ENCODE measurements at places on chromosomes 7 and 10.

DNA sequence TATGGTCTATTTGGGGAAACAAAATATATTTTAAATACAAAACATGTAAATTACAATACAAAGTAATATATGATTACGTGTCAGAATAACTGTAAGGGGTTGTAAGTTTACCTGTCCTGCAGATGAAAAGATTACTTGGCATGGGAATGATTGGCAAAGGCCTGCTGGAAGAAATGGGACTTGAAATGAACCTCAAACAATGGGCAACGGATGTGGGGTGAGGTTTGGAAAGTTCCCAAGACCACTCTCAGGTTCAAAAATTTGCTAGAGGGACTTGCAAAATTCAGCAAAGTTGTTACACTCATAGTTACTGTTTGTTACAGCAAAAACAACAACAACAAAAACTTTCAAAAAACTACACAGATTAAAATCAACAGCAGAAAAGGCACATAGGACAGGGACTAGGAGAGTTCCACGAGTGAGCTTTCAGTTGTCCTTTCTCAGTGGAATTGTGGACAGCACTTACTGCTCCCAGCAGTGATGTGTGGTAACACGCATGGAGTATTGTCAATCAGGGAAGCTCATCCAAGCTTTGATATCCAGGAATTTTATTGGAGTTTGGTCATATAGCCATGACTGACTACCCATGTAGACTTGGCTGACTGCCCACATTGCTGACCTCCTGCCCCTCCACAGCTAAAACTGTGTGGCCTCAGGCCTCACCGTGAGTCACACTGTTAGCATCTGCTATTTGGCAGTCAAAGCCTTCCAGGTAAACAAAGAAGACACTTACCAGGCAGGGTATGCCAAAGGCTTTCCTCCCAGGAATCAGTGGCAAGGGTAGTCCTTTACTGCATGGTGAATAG lies 43.8 kb downstream of the EXOC6 start:
- no peak for DNase-seq

GRCh38 chr7:141427134-141427533 lies 124.1 kb upstream of the AGK start:
- no peak for DNase-seq

DNA sequence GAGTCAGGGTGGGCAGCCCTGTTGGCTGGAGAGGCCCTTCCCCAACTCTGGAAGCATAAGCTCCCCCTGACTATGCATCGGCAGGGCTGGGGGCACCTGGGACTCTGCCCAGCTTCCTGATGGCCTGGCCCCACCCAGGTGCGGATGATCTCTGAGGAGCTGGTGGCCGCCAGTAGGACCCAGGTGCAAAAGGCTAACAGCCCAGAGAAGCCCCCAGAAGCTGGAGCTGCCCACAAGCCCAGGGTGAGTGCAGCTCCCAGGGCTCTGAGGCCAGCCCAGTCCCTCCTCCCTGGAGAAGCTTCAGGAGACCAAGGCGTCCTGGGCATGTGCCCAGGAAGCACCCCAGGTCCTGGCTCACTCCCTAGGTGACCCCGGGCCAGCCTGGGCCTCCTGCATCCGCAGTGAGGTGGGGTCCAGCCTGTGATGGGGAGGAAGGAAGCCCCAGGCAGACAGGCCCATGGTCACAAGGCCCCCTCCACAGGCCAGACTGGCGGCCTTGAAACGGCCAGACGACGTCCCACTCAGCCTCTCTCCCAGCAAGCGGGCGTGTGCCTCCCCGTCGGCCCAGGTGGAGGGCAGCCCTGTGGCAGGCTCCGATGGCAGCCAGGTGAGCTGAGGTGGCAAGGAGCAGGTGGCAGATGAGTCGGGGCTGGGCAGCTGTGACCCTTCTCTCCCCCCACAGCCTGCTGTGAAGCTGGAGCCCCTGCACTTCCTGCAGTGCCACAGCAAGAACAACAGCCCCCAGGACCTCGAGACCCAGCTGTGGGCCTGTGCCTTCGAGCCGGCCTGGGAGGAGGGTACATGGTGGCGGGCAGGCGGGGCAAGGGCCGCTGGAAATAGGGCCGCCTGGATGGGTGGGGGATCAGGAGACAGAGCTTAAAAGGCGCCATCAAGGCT lies 3.0 kb downstream of the LRWD1 start:
- no peak for DNase-seq

- no peak for DNase-seq
Observed at GRCh38 chr7:96562458-96562857, 147.2 kb downstream of the SEM1 start.

- DNase-seq: no peak
Observed at GRCh38 chr7:45013465-45013967, 13.5 kb downstream of the CCM2 start.

GRCh38 chr10:63219749-63220148 lies 86.6 kb downstream of the NRBF2 start:
- DNase-seq: no peak

GRCh38 chr10:124992462-124993344 lies 50.8 kb downstream of the ZRANB1 start:
- DNase-seq: peak; percentile 53

DNA sequence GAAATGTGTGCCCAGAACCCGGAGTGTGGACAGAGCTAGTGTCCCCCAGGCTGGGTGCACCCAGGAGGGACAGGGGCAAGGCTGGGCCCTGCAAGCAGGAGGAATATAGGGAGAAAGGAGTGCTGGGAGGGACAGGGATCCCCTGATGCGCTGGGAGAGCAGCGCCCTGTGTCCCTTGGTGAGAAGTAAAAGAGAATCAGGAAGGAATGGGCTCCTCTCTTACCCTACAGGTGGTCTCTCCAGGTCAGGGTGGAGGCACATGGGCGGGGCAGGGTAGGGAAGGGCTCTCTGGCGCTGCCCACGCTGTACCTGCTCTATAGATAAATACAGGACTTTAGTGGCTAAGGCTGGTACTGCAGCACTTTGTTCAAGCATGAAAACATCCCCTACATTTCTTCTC lies 753.8 kb downstream of the GRID1 start:
- peak; percentile 20 for DNase-seq

- no peak for DNase-seq
Observed at GRCh38 chr10:78981970-78982281, 86.8 kb upstream of the ZMIZ1 start.

DNA sequence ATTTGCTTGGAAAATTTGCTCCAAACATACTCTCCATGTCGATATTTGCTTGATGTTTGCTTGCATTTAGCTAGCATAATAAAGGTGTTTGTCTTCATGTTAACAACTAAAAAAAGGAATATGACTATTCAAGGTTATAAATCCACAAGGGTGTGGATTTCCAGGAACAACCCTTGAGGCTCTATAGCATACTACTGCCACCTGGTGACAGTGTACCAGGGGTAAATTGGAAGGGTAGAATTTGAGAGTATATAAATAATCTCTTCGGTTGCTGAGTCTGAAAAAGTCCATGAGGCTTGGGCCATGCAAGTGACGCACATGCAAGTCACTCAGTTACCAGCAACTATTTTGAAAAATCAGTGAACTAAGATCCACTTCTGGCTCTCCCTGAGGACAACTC lies 68.4 kb downstream of the SLIT1 start:
- peak; percentile 14 for DNase-seq

GRCh38 chr10:102918817-102919245 lies 737 bp downstream of the CNNM2 start:
- peak; percentile 39 for DNase-seq

DNA sequence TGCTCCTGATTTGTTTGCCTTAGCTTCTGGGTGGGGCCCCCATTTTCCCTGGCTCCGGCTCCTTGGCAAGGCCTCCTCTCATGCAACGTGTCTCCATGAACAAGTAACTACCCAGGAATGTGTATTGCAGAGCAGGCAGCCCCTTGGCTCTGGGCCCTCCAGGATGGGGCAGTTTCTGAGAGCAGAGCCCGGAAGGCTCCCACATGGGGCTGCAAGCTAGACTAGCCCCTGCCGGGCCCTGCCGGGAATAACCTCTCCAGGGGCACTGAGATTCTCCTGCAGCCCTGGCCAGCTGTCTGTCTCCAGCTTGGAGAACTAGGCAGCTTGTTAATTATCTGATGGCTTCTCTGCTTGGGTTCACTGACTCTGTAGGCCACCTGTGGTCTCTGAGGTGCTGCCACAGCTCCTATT lies 184.0 kb upstream of the INHBA start:
- no peak for DNase-seq

DNA sequence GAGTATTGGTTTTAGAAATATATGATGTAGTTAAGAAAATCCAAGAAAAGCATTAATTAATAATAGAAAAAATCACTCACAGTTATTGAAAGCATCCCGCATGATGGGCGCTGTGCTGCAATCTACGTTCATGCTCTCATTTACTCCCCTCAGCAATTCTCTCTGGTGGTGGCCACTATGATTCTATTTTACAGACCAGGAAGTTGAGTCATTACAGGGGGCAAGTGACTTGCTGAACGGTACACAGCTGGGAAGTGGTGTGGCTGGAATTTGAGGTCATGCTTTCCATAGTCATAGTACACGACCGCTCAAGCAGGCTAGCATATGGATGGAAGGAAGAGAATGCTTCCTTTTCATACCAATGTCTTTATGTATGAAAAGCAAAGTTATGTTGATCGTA lies 117.4 kb downstream of the TES start:
- no peak for DNase-seq

DNA sequence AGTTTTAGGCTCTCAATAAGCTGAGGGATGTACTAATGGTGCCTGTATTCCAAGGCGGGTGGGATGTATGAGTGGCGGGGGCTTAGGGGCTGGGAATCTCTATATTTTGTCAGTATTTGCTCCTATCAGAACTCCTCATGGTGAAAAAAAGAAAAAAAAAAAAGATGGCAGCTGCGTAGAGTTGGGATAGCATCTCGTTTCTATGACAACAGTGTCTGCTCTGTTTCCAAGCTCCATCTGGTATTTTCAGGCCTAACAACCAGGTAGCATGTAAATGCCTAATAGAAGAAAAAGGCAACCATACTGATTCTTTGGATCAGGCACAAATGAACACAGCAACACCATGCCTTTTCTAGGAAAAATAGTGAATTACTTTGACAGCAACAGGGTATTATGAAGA lies 11.7 kb upstream of the CCDC172 start:
- no peak for DNase-seq

DNA sequence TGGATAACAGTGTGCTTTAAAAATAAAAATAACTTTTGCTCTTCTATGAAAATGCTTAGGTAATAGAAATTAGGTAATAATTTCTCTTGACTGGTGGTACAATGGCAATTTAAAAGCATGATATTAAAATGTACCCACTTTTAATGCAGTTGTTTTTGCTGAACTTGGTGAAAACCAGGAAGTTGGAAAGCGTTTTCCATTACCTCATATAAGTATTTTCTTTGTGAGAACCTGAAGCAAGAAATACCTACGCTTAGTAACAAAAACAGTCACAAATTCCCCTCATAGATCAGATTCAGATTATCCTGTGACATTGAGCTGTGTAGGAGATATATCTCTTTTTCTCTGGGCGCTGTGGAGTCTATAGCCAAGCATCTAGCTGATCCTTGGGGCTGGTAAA lies 689.0 kb upstream of the FZD8 start:
- DNase-seq: no peak

DNA sequence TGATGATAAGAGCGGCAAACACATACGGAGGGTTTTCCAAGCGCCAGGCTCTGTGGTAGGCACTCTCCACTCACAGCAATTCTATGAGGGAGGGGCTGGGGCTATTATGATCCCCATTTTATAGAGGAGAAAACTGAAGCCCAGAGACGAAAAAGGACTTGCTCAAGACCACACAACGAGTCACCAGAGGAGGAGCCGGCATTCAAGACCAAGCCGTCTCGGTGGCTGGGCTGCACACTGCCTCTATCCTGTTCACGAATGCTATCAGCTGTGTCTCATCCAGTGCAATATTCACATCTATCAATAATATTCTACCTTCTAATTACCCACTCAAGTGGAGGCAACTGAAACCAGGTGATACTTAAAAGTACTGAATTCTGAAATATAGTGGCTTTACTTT lies 67.8 kb upstream of the NMT2 start:
- DNase-seq: no peak

- DNase-seq: no peak
Observed at GRCh38 chr7:124033807-124034753, 1.2 kb upstream of the TMEM229A start.

DNA sequence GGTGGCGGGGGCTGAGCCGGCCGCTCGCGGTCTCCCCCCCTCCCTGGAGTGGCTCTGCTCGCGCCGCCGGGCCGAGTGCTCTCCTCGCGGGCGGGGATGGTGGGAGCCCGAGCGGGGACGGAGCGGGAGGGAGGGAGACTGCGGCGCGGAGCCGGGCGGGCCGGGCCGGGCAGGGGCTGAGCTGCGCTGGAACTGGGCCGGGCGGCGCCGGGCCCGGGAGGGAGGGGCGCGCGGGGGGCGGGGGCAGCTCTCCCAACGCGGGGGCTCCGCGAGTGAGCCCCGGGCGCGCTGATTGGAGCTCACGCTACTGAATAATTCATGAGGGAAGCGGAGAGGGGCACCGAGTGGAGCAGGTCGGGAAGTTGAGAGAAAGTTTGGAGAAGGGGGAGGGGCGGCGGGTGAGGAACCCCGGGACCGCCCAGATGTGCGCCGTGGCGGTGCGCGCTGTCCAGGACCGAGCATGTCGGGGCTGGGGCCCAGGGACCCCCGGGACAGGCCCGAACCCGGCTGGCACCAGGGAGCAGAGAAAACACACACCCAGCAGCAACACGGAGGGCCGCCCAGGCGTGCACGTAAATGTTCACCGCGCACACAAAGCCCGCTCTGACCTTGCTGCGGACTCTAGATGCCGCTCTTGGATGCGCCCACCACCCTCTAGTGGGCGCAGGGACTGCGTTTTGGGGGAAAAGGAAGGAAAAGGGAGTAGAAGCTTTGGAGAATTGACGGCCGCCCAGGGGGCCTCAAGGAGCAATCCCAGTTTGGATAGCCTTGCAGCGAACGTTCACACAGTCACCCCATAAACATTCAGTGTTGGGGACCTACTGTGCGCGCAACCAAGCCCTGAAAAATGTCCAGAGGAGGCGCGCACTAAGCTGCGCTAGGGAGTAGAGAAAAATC lies at the start of gene EPHB4:
EPHB4 (minus strand) TSS at position 194 of the 897 bp plus-strand sequence. CDS start 493 bp downstream, outside the sequence.
- no peak for DNase-seq

GRCh38 chr10:80288849-80289248 lies 609 bp downstream of the MAT1A start:
- DNase-seq: no peak

DNA sequence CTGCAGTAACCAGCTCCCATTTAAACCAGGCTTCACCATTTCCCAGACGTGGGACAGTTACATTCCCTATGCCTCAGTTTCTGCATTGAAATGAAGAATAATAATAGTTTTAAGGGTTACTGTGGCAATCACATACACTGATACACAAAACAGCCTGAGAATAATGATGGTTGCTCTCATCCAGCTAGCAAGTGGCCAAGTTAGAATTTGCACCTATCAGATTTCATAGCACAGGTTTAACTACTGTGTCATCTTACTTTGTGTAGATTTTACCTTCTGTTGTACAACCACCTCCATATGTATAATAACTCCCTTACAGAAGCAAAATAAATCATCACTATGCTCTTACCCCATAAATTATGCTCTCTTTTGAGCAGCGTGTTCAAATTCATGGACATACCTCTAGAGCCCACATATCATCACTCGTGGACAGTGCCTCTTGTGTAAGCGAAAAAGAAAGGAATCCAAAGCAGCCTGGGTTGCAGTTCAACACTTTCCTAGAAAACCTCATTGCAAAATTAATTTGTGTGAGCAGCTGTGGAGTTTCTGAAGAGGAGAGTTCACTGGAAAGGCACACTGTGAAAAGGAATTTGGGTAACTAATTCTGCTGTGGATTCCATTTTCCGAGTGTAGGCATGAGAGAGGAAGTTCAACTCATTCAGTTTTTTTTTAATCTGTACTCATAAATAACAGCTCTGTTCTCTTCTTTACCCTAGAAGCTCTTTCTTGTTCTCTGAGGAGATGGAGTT lies 492.5 kb downstream of the ARL4A start:
- DNase-seq: no peak

- no peak for DNase-seq
Observed at GRCh38 chr7:14635955-14636354, 266.6 kb downstream of the DGKB start.
